GM10248 (cell line): ENCODE measurements at places on chromosomes 16 and 17.
A peak's percentile ranks its signal among the peaks of the same experiment; 100 is the strongest.

- no peak for DNase-seq
These were observed 19.1 kb upstream of the HEXD start for GRCh38 chr17:82399041-82399441.

DNA sequence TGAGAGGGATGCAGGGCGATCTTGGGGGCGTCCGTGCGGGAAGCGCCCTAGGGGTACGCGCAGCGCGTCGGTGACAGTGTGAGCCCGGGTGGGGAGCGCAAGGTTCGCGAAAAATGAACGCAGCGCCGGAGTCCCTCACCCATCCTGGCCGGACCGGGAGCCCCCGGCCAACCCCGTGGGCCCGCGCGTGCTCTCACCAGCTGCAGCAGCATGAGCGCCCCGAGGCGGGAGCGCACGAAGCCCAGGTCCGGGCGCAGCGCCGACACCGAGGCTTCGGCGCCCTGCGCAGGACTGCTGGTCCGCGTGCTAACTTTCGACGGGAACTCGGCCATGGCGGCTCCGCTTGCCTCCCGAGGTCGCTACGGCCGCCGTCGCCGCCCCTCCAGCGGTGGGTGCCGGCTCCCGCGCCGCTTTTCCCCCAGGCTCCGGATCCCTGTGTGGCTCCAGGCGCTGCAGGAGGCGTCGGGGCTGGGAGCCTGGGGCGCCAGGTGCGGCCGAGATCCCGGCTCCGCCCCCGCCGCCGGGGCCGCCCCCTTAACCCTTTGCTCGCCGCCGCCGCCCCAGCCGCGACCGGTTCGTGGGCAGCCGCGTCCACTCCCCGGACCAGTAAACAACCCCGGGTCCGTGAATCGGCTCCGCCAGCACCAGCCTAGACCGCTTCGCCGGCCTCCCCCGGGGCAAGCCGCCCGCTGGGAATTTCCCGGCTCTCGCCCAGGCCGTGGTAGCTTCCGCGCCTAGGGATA, at the start of gene PLLP:
Gene PLLP, minus strand, starts transcription at position 464 of the 743 bp plus-strand sequence. Its CDS starts 132 bp downstream, at position 332.
- peak; percentile 76 for DNase-seq

DNA sequence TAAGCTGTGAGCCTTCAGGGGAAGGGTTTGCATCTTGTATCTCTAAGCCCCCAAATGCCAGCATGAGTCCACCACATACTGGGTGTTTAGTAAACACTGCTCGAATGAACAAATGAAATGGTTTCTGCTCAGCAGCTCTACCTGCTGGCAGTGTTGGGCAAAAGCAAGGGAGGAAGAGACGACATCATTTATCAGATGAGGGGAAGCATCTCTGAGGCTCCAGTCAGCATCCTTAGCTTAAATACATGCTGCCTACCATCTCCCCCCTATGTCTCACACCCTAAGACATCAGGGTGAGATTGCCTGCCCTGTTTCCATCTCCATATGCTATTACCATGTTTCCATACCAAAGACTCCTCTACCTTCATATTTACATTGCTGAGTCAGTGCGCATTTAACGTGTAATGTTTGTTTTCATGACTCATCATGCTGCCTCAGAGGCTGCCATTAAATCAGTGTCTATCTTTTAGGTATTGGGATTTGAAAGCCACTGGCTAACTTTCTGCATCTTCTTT, 379.8 kb downstream of the UTP18 start:
- peak; percentile 16 for DNase-seq

DNA sequence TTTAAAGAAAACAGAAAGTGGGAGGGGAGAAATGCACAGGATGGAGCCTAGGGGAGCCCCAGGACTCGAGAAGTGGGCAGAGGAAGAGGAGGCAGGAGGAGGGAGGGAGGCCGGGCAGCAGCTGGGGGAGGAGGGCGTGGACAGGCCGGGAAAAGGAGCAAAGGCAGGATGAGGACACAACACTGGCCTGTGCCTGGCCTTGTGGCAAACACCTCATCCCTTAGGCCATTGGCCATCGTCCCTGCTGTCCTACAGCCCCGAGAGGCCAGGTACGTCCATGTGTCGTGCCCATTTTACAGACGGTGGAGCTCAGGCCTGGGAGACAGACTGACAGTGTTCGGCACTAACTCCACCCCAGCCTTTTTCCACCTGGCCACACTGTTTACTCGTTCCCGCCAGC, 15.9 kb downstream of the JPH3 start:
- no peak for DNase-seq

- DNase-seq = no peak
These were observed 10.3 kb downstream of the EPN2 start for GRCh38 chr17:19247473-19247872.

DNA sequence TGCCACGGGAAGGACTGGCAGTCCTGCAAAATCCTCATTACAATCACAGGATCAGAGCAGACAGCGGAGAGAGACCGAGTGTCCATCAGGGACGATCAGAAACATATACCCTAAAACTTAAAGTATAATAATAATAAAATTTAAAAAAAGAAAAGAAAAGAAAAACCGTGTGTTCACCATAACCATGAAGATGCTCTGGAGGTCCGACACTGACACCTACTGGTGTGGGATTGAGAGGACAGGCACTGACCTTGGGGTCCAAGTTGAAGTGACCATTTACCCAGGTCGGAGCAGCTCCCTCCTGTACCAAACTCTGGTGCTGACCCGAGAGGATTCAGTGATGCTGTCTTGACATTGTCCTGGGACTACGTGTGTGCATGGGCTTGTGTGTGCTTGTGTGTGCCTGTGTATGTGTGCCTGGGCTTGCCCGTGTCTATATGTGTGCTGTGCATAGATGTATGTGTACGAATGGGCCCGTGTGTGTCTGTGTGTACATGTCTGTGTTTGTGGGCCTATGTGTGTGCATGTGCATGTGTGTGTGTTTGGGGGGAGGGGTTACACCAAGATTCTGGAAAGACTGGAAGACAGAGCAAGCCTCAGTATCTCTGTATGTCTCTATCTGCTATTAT, 10.0 kb upstream of the CD300LD start:
- peak; percentile 65 for DNase-seq

- DNase-seq = no peak
These were observed 3.8 kb upstream of the CRYM start for GRCh38 chr16:21281698-21282389.

- DNase-seq = no peak
These were observed 73.9 kb downstream of the AMFR start for GRCh38 chr16:56351481-56351880.

- no peak for DNase-seq
These were observed 55.2 kb upstream of the MRTFB start for GRCh38 chr16:14015948-14016347.

DNA sequence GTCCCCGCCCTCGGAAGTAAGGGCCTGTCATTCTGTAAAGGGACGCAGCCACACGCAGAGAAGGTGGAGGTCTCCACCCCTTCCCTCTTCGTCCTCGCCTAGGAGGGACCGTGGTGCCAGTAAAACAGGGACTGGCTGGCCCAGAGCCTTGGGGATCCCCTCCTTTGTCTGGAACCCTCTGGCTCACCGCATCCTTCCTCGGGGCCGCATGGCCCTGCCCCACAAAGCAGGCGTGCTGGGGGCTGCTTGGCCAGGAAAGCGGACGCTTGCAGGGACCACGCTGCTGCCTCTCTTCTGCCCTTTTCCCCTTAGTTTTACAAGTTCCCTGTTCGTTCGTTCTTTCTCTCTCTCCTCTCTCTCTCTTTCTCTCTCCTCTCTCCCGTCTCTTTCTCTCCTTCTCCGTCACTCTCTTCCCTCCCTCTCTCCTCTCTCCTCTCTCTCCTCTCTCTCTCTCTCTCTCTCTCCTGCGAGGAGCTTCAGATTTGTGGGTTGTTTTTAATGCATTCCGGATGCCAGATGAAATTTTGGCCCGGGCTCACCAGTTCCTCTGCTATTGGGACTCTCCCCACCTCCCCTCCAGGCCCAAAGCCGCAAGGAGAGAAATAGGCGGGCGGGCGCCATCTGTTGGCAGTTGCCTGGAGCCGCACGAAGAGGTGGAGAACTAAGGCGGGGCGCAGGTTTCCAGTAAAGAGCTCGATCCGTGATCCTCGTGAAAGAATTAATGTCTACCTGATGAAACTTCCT, 35.1 kb upstream of the CDRT4 start:
- peak; percentile 83 for DNase-seq

DNA sequence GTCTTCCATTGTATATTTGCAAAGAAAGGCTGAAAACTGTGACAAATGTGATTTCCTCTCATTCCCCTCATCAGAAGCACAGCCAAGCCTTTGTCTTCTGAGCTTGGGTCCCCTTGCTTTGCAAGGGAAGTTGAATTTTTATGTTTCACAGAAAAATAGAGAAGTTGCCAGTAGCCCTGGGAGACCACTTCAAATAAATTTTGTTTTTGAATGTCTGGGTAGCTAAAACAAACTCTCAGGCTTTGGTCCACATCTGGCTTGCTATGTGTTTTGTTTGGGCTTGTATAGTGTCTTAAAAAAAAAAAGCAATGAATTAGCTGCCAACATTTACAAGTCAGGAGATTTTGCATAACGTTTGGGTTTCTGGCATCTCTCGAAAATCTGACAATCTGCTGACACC, 24.1 kb downstream of the PIK3R6 start:
- DNase-seq = no peak

DNA sequence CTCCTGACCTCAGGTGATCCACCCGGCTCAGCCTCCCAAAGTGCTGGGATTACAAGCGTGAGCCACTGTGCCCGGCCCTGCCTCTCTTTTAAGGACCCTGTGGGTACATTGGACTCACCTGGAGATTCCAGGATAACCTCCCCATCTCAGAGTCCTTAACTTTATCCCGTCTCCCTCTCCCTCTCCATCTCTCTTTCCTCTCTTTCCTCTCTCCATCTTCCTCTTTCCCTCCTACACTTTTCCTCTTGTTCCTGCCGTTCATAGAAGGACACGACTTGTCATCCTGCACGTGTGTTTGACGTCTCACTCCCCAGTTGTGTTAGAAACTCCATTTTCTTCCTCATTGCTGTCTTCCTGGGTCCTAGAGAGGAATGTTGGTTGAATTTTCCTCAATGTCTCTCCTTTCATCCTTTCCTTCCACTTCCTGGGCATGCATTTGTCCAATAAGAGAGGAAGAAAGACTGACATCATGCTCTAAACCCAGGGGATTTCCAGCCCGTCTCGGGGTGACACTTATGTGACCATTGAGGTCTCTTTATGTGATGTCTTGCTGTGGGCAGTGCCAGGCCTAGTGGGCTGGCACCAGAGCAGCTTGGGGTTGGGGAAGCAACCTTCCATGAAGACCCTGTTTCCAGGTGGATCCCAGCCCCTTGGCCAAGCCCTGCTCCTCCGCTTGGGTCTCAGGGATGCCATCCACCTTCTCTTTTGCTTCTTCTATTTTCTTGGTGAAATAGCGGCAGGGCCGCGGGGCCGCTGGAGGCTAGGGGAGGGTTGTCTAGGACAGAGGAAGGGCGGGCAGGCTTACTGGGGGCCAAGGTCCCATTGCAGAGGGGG, 39.8 kb upstream of the IRF8 start:
- DNase-seq = no peak

DNA sequence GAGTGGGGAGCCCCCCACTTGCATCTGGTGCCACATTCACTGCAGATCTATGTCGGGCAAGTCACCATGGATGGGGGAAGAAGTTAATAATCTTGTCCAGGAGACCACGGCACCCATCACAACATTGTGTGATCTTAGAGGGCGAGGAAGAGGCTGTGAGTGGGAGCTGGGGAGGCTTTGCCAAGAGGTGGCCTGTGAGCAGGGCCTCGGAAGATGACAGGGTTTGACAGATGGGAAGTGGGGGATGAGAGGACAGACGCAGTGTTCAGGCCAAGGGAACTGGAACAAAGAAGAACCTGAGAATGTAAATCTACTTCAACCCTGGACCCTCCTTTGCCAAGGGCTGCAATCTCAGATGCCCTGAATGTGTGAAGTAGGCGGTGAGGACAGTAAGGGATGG, 12.4 kb downstream of the ACE start:
- no peak for DNase-seq

- DNase-seq = no peak
These were observed 94.6 kb downstream of the CMIP start for GRCh38 chr16:81539009-81539758.

DNA sequence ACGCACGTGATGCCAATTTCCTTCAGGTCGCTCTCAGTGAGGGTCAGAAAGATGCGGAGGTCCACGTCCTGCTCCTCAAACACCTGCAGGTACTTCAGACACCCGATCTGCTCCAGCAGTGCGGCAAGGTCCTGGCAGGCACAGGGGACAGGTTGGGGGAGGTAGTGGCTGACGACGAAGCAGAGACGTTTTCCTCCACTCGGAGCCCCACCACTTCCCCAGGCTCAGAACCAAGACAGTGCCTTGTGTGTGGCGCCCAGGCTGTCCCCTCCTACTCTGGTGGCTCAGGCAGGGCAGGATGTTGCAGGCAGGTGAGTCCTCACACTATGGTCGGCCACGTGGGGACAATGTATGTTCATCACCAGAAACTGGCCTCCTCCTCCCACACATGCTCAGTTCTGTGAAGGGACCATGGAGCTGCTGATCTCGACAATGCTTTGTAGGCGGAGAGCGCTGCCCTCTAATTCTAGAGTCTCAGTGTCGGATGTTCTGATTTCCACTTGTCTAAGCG, 5.7 kb downstream of the NUDT16L1 start:
- no peak for DNase-seq

GRCh38 chr17:6020376-6021010, 49.7 kb upstream of the WSCD1 start:
- no peak for DNase-seq

DNA sequence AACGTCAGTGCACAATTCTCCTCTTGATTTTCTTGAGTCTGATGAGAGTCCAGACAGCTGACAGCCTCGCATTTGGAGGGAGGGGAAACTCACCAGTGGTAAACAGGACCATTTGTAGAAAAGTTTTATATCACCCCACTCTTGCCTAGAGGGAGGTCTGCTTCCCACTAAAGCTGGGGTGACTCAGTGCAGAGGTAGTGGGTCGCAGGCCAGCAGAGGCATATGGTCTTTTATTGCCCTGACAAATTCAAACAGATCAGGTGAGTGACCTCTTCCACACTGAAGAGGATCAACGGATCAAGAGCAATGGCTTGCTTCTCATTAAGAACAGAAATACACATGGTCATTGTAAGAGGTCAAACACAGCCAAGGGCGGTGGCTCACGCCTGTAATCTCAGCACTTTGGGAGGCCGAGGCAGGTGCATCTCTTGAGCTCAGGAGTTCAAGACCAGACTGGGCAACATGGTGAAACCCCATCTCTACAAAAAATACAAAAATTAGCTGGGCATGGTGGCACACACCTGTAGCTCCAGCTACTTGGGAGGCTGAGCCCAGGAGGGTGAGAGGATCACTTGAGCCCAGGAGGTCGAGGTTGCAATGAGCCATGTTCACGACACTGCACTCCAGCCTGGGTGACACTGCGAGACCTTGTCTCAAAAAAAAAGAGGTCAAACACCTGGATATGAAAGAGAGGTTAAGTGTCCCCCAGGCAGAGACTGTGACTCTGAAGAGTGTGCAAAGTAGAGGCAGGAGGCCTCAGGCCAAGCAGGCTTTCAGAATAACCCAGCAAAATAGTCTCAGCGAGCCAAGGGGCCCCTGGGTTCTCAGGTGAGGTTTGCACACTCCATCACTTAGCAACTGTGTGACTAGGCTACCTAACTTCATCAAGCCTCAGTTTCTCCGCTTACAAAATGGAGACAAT, 56.5 kb upstream of the ERN1 start:
- no peak for DNase-seq

DNA sequence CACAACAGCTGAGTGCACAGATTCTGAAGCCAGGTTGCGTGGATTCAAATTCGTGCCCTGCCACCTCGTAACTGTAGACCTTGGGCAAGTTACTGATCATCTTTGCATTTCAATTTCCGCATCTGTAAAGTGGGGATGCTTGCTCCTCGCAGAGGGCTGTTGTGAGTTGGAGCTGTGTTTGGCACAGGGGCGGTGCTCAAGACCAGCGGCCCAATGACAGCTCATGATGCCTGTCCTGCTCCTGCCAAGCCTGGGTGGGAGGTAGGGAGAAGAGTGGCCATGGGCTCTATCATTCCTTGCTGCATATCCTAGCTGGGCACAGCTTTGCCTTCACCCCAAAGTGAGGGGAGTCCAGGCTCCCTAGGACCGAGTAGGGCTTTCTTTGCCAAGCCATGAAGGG, 12.6 kb downstream of the NXPH3 start:
- no peak for DNase-seq
